ENCODE measurements at places on chromosomes 11 and 22.
A peak's percentile ranks its signal among the peaks of the same experiment; 100 is the strongest.

DNA sequence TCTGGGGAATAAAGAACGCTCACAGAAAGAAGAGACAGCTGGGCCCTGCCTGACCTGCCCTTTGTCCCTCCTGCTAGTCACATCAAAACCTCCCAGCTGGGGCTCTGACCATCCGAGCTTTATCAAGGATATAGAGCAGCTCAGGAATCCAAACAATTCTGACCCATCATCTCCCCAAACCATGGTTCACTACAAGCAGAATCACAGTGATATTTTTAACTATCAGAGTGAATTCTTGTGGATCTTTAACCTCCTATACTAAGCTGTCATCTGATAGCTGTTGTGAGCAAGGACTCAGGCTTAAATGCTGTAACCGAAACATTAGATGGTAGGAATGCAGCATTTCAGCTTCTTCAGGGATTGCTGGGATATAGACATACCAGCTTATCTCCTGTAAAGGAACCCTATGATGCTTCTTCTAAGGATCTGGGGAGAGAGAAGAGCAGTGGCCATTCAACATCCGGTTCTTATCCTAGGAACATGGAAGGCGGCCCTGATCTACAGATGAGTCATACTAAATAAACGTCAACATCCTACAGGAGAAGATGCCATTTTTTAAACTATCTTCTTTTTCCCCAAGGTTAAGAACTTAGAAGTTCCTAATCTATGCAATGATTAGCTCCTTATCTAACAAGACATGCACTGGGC, 84.7 kb upstream of the AKIP1 start:
- no peak for DNase-seq

GRCh38 chr11:119474682-119475596, 52.0 kb upstream of the THY1 start:
- peak; percentile 76 for DNase-seq

GRCh38 chr22:26170795-26171580, 1.7 kb downstream of the SEZ6L start:
- no peak for DNase-seq

GRCh38 chr22:50600538-50600937, at the start of gene MAPK8IP2:
TSS of gene MAPK8IP2 (plus strand) at chr22:50600793. CDS start at chr22:50600819, 26 bp downstream.
- no peak for DNase-seq

GRCh38 chr11:125407046-125407445, 89.0 kb downstream of the FEZ1 start:
- DNase-seq, result no peak

DNA sequence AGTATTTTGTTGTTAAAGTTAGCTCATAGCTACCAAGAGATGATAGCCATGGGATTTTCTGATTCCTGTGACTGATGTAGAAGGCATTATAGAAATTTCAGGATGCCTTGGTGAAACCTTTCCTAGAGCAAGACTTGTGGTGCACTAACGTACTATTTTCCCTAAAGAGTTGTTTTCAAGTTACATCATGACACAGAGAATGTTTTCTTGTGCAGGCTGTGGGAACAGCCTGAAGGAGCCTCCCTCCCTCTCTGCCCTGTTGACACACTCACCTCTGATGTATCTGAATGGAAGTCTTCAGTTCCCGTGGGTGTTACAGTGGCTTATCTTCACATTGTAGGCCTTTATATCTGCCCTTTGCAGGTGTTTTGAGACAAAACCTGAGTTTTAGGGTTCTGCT, 121.6 kb downstream of the LDLRAD3 start:
- DNase-seq, result no peak

DNA sequence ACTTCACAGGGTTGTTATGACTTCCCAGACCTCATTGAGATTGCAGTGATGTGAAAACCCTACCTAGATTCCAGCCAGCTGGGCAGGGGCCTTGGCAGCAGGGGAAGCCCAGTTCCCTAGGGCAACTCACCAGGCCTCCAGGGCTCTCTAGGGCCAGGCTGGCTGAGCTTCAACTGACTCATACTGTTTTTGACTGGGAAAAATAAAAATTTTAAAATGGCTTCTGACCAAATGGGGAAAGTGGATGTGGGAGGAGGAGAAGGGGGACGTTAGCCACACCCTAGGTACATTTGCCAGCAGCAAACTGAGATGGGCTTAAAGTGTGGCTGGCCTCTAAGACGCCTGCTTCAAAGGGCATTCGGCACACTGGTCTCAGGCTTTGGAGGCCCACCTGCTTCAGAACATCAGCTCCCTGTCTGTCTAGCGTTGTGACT, 39.0 kb downstream of the BMAL1 start:
- DNase-seq, result peak; percentile 70

DNA sequence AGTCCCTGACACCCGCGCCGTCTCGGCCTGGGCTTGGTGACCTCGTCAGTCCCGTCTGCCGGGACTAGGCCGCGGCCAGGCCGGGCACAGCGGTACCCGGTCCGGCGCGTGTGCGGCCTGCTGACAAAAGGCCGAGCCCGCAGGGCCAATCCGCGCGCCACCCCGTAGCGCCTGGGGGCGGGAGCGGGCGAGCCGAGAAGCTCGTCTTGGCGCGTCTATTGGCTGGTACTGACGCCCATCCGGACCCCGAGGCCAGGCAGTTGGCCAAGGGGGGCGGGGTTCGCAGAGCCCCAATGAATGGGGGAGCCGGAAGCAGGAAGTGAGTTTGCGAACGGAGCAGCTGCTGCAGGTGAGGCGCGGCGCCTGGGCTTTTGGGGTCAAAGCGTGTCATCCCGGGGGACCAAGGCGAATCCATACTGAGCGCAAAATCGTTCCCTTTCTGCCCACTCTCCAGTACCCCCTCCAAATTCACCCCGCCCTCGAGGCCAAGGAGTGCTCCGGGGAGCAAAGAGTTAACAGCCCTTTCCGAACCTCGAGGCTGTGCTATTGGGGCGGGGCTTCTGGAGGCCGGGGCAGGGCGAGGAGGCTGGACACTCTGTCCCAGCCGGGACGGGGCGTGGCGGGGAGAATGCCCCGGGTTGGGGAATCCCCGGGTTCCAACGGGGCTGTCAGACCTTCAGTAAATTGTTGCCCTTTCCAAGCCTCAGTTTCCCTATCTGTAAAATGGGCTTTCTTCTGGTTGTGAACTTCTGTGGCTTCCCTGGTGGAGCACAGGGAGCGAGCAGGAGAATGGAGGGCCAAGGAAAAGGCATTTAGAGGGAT, at the start of gene DPP3:
DPP3 (plus strand) TSS at position 318 of the 822 bp plus-strand sequence. CDS start 1,767 bp downstream, outside the sequence.
- DNase-seq, result peak; percentile 97

DNA sequence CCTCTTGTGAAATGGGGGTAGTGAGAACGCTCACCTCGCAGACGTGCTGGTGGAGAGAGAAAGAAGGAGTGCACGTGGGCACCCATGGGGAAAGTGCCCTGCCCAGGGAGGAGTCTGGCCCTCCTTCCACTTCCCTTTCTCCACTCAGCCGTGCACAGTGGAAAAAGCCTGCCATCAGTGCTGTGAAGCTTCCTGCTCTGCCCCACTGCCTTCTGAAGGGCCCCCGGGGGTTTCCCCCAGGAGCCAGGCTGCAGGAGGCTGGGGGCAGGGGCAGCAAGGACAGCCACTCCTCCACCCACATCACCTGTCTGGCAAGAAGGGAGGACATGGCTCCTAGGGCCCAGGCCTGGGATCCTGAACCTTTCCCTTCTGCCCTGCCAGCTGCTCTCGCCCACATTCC, 7.6 kb downstream of the TP53I11 start:
- no peak for DNase-seq

DNA sequence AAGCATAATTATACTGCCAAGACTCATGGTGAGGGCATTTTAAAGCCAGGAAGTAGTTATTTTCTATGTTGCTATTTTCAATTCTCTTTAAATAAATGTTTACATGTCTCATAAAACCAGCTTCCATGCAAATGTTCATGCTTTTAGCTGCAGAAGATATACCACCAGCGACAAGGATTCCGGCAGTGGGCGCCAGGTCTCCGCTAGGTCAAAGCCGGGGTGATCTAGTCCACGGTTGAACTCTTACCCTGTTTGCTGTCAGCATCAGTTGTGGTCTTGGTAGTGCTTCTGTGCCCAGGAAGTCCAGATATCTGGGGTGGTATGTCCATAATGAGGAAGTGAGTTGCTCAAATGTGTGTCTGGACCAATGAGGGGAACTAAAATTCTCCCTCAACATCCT, 265.7 kb downstream of the BRD1 start:
- no peak for DNase-seq

GRCh38 chr11:119468511-119468910, 45.5 kb upstream of the THY1 start:
- DNase-seq, result no peak

GRCh38 chr11:14751975-14752407, 108.4 kb downstream of the PDE3B start:
- DNase-seq, result no peak

DNA sequence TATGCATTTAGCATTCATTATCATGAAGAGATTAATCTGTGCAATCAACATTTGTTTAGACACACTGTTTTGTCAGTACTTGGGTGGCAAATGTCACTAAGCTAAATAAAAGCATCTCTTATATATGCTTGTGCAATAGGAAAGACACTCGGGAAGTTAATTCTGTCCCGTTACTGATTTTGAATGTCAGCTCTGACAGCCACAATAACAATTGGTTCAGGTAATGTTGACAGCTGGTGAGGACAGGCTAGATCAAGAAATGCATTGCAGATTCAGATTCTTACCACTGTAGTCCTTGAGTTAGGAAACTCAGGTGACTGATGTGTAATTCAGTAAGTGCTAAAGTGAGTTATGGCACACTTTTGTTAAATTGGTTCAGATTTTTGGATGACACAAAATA, 523.8 kb upstream of the FAT3 start:
- DNase-seq, result no peak

GRCh38 chr11:86923999-86924766, 31.0 kb downstream of the FZD4 start:
- DNase-seq, result no peak

DNA sequence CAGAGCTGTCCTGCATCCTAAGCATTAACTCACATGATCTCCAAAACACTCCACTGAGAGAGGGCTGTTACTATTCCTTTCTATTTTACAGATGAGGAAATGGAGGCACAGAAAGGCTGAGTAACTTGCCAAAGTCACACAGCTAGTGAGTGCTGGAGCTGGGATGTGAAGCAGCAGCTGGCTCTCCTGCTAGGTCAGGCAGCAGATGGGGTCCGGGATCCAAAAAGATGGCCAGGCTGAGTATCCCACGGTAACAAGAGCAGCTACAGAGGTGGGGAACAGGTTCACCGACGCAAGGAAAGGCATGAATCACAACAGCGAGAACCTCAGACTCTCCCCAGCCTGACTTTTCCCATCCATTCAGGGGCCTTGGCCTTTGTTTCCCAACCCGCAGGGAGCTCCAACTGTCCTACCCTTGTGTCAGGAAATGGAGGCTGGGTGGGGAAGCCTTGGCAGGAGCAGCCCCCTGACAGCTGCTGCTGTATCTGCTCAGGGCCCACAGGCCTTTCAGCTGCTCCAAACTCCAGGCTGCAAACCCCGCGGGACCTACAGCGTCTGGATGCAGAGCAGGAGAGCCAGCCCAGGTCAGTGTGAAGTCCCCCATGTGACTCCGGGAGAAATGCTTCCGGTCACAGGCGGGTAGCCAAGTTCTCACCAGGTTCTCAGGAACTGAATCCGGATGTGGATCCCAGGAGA, 29.5 kb downstream of the DKK3 start:
- no peak for DNase-seq

DNA sequence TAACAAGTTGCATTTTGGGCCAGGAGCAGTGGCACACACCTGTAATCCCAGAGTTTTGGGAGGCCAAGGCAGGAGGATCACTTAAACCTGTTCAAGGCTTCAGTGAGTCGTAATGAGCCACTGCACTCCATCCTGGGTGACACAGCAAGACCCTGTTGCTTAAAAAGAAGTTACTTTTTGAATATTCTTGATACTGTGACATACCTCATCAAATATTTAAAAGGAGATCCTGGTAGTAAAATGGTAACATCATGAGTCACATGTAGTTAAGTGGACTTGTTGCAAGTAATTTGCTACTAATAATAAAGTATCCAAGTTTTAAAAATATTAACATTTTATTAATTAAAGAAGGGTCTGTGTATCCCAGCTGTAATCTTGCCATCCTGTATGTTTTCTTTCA, 18.3 kb downstream of the HMGXB4 start:
- no peak for DNase-seq

- peak; percentile 57 for DNase-seq
Measured at GRCh38 chr11:2325719-2326118, 23.9 kb downstream of the TSPAN32 start.
